Suppressor macrophage treated with lipopolysaccharide for 4 hours (primary cell): ENCODE measurements at places on chromosomes 4 and X.

DNA sequence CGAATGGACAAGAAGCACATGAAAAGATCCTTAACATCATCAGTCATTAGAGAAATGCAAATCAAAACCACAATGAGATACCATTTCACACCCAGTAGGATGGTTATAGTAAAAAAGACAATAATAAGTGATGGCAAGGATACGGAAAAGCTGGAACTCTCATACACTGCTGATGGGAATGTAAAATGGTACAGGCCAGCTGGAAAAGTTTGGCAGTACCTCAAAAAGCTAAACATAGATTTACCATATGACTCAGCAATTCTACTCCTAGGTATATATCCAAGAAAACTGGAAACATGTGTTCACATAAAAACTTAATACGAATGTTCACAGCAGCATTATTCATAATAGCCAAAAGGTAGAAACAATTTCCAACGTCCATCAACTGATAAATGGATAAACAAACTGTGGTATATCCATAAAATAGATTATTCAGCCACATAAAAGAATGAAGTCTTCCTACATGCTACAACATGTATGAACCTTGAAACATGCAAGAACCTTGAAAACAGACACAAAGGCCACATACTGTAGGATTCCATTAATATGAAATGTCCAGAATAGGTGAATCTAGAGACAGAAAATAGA lies 11.9 kb downstream of the RPS6KA3 start:
- DNase-seq: no peak

DNA sequence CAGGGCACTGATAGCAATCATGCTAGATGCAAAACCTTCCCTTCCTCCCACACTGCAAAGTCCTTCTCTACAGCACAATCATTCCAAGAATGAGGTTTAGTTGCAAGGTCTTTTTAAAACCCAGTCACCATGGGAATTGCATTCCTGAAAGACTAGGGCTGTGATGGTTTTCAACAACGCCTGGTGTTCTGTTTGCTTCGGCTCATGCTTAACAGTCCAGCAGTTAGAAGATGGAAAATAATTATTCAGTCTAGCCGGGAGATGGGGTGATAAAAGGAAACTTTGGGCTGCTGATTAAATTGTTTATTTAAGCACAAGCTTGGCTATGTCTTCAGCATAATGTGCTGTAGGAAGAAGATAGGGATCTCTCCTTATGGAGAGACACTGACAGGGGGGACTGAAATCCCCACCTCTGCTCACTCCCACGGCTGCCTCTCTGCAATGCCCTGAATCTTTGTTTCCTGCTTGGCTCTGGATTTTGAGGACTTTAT lies 211.4 kb downstream of the MID1IP1 start:
- no peak for DNase-seq

DNA sequence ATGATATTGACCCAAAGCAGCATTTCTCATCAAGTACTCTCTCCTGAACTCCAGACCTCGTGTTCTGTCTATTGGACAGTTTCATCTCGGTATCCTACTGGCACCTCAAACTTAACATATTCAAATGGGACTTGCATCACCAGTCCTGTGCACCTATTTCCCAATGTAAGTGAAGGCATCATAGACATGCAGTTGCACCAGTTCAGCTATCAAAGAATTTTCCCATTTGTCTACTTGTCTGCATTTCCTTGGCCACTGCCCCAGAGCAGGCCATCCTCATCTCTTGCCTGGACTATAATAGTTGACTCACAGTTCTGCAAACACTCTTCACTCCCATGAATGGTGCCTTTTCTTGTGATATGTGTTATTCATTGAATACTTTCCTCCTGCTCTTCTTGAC lies 11.3 kb upstream of the LIMCH1 start:
- DNase-seq: no peak

GRCh38 chr4:5259471-5259870 lies 208.2 kb downstream of the STK32B start:
- DNase-seq: no peak

DNA sequence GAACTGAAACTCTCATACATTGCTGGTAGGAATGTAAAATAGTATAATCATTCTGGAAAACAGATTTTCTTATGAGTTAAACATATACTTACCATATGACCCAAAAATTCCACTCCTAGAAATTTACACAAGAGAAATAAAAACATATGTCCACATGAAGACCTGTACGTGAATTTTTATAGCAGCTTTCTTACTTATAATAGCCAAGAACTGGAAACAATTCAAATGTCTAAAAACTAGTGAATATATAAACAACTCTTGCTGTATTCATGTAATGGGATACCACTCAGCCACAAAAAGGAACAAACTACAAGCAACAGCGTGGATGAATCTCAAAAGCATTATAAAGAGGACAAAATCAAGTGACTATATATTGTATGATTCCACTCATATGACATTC lies 27.5 kb downstream of the TMEM156 start:
- no peak for DNase-seq

GRCh38 chr4:139167774-139168444 lies 9.1 kb downstream of the ELF2 start:
- peak; percentile 82 for DNase-seq

DNA sequence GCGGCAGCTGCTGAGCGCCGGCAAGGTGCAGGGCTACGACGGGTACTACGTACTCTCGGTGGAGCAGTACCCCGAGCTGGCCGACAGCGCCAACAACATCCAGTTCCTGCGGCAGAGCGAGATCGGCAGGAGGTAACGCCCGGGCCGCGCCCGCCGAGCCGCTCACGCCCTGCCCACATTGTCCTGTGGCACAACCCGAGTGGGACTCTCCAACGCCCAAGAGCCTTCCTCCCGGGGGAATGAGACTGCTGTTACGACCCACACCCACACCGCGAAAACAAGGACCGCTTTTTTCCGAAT lies 117.0 kb downstream of the DCTD start:
- DNase-seq: no peak

DNA sequence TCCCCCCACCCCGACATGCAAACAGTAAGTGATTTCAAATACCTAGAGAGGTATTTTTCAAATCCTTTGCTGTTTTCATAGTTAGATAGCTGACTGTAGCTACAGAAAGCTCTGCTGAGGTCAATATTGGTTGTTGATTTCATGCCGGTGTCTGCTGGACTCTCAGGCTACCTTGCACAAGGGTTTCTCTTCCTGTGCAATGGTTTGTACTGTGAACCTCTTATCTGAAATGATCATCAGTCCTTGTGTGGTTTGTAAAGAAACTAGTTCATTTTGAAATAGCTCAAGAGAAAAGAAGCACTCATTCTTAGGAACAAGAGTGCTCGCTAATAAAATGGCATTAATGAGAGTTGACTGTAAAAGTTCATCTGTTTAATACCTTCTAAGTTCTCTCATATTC lies 2.1 kb downstream of the MTM1 start:
- no peak for DNase-seq

DNA sequence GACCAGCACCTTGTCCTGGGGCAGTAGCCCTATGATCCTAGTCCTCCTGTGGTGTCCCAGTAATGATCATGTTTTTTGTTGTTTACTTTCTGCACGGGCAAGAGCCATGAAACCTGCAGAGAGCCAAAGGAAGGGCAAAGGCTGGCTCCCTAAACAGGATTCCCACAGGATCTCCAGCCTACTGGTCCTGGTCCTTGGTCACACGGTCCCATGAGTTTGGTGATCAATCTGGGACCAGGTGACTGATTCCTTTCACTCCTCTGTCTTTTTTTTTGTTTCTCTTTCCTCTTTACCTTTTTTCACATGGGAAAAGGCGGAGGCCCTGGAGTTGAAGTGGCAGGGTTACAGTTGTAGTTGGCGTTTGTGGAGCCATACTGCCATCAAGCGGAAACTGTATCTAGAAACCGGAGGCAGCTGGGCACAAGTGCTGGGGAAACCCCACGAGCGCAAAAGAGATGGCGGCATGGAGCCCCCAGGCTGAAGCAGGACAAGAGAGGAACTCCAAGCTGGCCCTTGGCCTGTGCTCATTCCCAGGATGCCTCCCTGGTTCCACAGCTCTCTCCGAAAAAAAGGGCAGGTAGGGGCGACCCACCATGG lies 34.6 kb downstream of the NBDY start:
- DNase-seq: no peak

- no peak for DNase-seq
Observed at GRCh38 chrX:9865804-9866472, 79.7 kb downstream of the SHROOM2 start.

DNA sequence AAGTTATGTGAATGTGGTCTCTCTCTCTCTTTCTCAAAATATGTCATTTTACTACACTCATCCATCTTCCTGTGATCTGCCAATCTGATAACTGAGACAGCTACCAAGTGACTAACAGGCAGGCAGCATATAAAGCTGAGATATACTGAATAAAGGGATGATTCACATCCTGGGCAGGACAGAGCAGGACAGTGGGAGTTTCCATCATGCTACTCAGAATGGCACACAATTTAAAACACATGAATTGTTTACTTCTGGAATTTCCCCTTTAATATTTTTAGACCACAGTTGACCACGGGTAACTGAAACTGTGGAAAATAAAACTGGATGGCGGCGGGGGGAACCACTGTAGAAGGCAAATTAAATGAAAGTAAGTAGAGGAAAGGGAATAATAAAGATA lies 58.6 kb upstream of the DCTD start:
- DNase-seq: peak; percentile 87

GRCh38 chr4:38310446-38311043 lies 350.3 kb downstream of the PTTG2 start:
- no peak for DNase-seq

DNA sequence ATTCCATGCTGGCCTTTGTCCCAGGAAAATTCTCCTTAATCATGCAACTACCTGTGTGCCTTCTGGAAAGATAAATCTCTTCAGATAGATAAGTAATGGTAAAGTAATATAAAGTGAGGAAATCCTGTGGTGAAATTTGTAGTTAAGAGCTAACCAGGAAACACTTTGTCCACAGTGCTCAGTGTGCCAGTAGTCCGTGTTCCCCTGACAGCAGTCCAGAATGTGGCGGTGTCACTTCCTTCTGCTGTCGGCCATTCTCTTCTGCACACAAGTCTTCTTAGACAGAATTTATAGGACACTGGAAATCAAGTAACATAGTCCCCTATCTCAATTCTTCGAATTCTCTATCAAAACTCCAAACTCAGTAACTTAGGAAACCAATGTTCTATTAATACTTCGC lies 5.7 kb upstream of the CXXC4 start:
- no peak for DNase-seq

DNA sequence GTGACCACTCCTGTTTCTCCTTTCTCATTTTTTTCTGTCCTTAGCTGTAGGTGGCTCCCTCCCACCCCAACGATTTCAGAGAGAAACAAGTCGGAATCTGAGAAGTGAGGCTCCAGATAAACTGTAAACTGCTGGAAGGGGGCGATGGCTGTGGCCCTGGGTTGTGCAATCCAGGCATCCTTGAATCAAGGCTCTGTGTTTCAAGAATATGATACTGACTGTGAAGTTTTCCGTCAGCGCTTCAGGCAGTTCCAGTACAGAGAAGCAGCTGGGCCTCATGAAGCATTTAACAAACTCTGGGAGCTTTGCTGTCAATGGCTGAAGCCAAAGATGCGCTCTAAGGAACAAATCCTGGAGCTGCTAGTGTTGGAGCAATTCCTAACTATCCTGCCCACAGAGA lies 37.7 kb downstream of the ETDC start:
- DNase-seq: no peak

GRCh38 chr4:113292371-113293042 lies 243.1 kb downstream of the ANK2 start:
- no peak for DNase-seq

- no peak for DNase-seq
Observed at GRCh38 chrX:75303795-75304194, 29.9 kb downstream of the UPRT start.

- no peak for DNase-seq
Observed at GRCh38 chrX:108250654-108251579, 159.3 kb downstream of the ATG4A start.

- no peak for DNase-seq
Observed at GRCh38 chr4:7956270-7956808, 16.7 kb upstream of the AFAP1 start.

- peak; percentile 10 for DNase-seq
Observed at GRCh38 chr4:152535360-152535902, 461 bp downstream of the FBXW7 start.

GRCh38 chrX:21745756-21746155 lies 12.2 kb downstream of the SMPX start:
- peak; percentile 35 for DNase-seq

DNA sequence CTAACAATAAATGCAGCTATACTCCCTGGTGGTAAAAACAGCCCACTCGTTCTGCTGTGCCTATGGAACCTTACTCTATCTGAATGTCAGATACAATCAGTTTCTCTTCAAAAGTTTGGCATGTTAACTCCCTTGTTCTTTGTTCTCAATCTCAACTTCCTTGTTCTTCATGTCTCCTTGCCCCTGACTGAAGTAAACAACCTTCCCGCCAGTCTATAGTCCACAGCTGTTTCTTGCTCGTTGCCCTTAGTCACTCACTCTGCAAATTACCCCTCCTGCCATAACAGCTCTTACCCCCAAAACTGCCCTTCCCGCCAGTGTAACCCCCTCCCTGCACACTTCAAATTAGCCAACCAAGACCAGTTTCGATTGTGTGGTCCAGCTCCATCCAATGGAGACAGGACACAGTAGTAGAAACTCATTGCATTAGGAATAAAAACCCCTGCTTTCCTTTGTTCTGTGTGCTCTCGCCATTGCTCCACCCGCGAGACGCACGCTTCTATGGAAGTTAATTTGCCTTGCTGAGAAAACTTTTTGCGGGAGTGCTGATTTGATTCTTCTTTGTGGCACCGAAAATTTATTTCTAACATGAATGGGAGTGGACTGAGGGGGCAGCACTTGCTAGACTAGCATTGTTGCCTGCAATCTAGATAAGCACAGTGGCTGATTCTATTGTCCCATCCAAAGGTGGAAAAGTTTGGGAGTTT lies 7.1 kb upstream of the GPR82 start:
- DNase-seq: no peak

GRCh38 chr4:137253949-137254348 lies 278.3 kb downstream of the PCDH18 start:
- DNase-seq: no peak

DNA sequence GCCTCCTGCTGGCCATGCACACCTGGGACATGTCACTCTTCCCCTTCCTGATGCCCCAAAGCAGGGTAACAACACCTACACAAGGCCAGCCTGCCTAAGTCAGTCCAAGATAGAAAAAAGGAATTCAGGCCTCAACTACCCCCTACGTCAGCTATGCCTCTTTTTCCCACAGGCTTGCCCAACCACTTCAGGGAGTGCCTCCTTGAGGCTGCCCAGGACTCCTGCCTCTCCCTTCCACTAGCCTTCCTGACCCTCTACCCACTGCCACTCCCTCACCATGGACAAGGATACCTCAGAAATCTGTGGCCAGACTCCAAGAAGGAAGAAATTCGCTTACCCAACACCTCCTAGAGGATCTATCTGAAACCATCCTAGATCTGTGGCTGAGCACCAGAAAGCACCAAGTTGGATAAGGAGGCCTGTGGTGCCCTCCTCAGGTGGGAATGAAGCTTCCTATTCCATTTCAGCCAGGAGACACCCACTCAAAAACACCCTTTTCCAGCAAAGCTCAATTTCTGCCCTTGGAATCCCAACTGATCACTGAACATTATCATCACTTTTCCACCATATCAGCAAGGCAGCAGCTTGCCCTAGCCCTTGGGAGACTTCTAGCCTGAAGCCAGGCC lies 1.8 kb downstream of the KDM5C start:
- DNase-seq: no peak
